ENCODE measurements at places on chromosomes 13 and 19. TPM values are rescaled to one million over a fixed set of nuclear protein-coding genes. Genes with fewer than 3 reads are reported as not detected.

DNA sequence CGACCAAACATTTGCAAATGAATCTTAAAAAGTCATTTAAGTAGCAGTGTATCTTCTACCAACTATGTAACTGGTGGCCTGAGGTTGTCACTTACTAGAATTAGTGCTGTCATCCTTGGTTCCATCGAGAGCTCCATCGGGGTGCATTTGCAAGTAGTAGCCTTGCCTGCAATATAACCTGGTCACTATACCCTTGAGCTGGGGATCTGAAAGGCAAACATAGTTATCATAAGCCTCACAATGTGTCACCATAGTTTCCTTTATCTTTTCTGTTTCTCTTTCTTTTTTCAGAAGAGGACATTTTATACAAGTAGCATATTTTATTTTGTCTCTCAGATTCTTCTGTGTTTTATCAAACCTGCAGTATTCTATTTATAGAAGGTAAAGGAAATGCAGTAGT, 422.6 kb downstream of the ITGBL1 start:
- no peaks in the 10 kb centered on the region for H3K4me1 ChIP-seq
- no peaks in the 10 kb centered on the region for H3K36me3 ChIP-seq
- H3K27me3 ChIP-seq, result no peaks in the 10 kb centered on the region
- no peak overlapping the region for H3K27ac ChIP-seq

GRCh38 chr19:50549059-50549926, 18.9 kb downstream of the LRRC4B start:
- H3K27ac ChIP-seq, result no peak overlapping the region
- no peaks in the 10 kb centered on the region for H3K4me1 ChIP-seq
- no peak overlapping the region for H3K4me3 ChIP-seq
- no peaks in the 10 kb centered on the region for H3K36me3 ChIP-seq

CDX2 gene
- polyA plus RNA-seq, result not detected

- no peak overlapping the region for H3K27ac ChIP-seq
- no peaks in the 10 kb centered on the region for H3K27me3 ChIP-seq
- DNase-seq, result no peak
Measured at GRCh38 chr13:84096216-84096615, 213.9 kb upstream of the SLITRK1 start.

DNA sequence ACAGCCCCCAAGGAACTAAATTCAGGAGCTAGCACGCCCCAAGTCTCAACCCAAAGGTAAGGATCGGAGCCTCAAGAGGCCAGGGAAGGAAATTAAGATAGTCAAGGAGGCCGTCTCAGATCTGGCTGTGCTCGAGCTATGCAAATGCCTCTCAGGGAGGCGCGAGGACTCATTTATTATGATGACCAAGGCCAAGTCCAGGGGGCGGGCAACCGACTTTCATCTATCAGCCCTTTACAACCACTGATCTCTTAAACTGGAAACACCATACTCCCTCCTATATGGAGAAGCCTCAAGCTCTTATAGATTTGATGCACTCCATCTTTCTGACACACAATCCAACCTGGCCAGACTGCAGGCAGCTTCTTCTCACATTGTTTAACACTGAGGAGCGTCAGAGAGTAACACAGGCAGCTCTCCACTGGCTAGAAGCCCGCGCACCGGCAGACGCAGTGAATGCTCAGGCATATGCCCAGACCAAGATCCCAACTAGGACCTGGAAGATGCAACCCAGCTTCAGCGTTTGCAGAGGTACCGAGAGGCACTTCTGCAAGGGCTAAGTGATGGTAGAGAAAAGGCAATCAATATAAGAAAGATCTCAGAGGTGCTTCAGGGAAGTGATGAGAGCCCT, 9.6 kb upstream of the SLC15A1 start:
- no peaks in the 10 kb centered on the region for H3K4me1 ChIP-seq
- DNase-seq, result no peak
- no peaks in the 10 kb centered on the region for H3K36me3 ChIP-seq
- H3K4me3 ChIP-seq, result no peak overlapping the region
- H3K27ac ChIP-seq, result no peak overlapping the region

DNA sequence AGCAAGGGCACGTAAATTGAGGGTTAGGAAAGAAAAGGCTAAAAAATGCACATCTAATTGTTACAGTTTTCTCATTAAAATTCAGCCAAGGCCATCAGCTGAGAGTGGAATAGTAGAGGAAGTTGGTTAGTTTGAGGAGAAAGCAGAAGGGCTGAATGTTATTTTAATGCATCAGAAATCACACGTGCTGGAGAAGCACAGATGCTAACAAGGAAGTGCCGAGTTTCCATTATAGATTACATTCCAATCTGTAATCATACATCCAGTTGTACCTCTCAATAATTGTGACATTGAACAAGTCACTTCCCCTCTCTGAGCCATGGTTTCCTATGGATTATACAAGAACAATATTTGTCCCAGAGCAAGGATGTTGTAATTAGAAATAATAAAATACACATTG, 25.1 kb downstream of the FPR3 start:
- H3K27ac ChIP-seq, result no peak overlapping the region
- no peak overlapping the region for H3K4me3 ChIP-seq
- no peaks in the 10 kb centered on the region for H3K36me3 ChIP-seq
- no peaks in the 10 kb centered on the region for H3K4me1 ChIP-seq
- DNase-seq, result no peak

MADCAM1 gene
- 0.50 TPM for polyA plus RNA-seq

Data from aorta (tissue), 5 donors.